Left kidney (tissue), 8 donors: ENCODE measurements at places on chromosomes 5 and 9.

GRCh38 chr5:57466544-57466943, 16.1 kb downstream of the ACTBL2 start:
- no peak for DNase-seq

- no peak for DNase-seq
These were observed 80.2 kb downstream of the ZNF366 start for GRCh38 chr5:72427016-72427415.

DNA sequence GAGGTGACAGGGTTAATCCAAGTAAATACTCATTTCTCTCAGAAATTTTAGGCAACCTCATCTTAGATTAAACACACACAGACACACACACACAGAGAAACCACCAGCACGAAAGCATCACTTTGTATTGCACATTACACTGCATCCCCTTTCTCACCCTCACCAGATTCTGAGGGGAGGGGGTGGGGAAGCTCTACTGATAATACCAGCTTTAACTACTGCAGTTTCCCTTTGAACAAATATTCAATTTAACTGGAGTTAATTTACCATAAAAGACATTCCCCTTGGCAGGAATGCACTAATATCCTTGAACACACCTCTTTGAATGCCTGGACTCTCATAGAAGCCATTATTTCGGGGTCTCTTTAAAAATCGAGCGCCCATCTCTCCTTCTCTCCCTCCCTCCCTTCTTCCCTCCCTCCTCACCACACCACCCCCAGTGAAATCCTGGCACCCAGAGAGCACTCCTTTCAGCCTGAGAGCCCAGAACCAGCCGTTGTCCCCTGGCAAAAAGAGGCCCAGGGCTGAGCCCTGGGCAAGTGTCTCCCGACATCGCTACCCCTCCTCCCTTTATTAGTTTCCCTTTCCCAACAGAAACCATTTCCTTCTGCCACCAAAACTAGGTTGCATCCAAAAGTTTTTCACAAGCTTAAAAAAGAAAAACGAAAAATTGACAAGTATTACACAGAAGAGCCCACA, 2.8 kb upstream of the NFIB start:
- no peak for DNase-seq

DNA sequence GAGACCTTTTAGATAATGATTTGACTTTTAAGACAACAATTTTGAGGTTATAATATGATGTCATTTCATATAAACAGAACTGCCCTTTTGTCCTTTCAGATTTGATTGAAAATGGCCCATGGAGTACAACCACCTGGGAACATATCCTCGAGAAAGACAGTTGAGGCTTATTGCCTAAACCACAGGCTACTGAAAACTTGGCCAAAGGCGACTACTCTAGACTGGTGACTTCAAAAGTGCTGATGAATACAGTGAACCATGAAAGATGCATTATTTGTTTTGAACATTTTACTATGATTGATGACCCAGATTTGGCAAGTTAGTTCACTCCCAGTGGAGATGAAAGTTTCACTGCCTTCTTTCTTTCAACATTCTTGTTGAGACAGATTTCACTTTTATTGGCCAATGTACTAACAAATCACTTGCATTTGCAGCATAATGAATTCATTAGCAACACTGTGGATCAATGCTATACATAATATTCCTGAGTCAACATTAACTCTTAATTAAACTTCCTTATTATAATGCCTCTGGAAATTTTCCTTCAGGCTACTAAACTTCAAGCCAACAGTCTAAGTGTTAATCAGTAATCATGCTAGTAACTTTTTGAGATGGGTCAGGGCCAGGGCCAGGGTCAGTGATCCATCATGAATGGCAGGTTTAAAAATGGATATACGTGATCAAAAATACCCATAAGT, 480.3 kb downstream of the RAB3C start:
- no peak for DNase-seq

GRCh38 chr5:93307557-93307956, 273.5 kb downstream of the NR2F1-AS1 start:
- no peak for DNase-seq
